Thoracic aorta endothelial cell (primary cell): ENCODE measurements at places on chromosomes 7 and 10. TPM values are rescaled to one million over a fixed set of nuclear protein-coding genes. Genes with fewer than 3 reads are reported as not detected.

Gene CACNA2D1
- 102 and 120 TPM in 2 replicates for total RNA-seq

Gene EN2
- total RNA-seq, result not detected in 2 replicates

Gene FZD1
- 2.9 and 3.8 TPM in 2 replicates for total RNA-seq

Gene PHYHIPL
- 0.07 TPM in 1 of 2 replicates, not detected in the other for total RNA-seq

Gene AASS
- 48.3 and 62.6 TPM in 2 replicates for total RNA-seq

Gene TAS2R41
- total RNA-seq, result not detected in 2 replicates

Gene ZNF775
- 4.3 and 5.1 TPM in 2 replicates for total RNA-seq

Gene ZPBP
- total RNA-seq, result not detected in 2 replicates

Gene NPY4R2
- total RNA-seq, result not detected in 2 replicates

Gene COMMD3
- total RNA-seq, result 40.9 and 41.5 TPM in 2 replicates

Gene GIMAP6
- total RNA-seq, result 155 and 156 TPM in 2 replicates

Gene PDK4
- total RNA-seq, result 5.2 and 5.9 TPM in 2 replicates

Gene CDHR1
- 0.07 and 0.13 TPM in 2 replicates for total RNA-seq
